ENCODE measurements at places on chromosomes 11 and 22.

- DNase-seq = no peak
These were observed 400.2 kb downstream of the KCNA4 start for GRCh38 chr11:29616611-29617010.

DNA sequence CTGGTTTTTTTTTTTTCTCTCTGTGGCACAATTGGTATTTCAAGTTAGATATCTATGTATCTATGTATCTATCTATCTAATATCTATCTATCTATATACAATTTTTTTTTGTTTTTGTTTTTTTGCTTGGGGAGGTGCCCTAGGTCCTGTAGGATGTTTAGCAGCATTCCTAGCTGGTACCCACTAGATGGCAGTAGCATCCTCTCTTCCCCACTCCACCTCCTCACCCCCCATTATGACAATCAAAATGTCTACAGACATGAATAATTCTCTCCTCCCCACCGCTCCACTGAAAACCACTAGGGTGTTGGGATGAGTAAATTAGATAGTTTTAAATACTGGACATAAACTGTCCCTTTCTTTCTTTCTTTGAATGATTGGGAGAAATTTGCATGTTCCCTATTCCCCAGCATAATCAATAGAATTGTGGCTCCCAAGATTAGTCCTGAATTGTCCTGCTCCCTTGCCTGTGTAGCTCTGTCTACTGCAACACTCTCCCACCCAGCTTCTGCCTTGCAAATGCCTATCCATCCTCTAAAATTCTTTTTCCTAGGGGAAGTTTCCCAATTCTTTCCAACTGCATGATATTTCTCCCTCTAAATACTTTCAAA is 1152.4 kb downstream of the LRRC4C start:
- peak; percentile 73 for DNase-seq

- DNase-seq = no peak
These were observed 12.2 kb downstream of the MED19 start for GRCh38 chr11:57699813-57700212.

DNA sequence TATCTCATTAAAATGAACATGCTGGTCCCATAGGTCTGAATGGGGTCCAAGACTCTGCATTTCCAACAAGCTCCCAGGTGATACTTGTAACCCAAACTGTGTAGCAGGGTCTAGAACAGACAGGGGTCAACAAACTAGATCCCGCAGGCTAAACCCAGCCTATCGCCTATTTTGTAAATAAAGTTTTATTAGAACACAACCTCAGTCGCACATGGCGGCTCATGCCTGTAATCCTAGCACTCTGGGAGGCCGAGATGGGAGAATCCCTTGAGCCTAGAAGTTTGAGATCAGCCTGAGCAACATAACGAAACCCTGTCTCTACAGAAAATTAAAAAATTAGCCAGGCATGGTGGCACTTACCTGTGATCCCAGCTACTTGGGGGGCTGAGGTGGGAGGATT is 42.3 kb upstream of the HMGXB4 start:
- DNase-seq = no peak
